ENCODE measurements at places on chromosomes 11 and 22.

DNA sequence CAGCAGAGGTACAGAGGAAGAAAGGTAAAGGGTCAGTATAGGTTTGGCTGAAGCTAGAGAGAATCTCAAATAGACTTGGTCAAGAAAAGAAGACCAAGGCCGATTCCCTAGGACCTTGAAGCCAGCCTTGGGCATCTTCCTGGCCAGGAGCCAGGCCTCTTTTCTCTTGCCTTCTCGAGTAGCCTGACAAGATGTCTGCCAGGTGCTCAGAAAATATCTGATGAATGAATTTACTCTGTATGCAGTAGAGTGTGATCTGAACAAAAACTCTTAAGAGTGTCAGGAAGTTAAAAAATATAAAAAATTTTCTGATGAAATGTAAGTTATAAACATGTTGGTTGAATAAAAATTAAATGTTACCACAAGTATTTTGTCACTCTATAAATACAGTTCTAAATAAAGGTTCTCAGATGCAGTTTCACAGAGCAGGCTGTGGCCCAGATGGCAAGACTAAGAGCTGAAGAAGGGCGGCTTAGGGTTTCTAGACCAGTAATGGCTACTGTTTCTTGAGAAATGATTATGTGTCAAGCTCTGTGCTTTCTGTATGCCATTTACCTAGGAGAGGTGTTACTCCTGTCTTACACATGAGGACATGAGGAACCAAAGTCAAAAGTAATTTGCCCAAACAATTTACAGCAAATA lies 98.1 kb downstream of the ATXN10 start:
- no peak for DNase-seq

- DNase-seq = no peak
Measured at GRCh38 chr11:117633186-117633754, 163.7 kb downstream of the DSCAML1 start.

DNA sequence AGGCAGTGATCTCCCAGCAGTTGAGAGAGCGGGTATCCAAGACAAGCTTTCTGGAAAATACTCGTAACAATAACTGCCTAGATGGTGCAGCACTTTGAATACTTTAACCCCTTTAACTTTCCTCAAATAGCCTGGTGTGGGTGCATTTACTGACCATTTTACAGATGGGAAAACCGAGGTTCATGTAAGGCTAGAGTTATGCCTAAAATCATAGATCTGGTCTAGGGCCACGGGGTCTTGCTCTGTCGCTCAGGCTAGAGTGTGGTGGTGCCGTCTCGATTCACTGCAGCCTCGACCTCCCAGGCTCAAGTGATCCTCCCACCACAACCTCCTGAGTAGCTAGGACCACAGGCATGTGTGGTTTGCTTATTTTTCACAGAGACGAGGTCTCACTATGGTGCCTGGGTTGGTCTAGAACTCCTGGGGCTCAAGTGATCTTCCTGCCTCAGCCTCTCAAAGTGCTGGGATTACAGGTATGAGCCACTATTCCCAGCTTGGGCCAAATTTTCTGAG lies 269.2 kb upstream of the SYN3 start:
- DNase-seq = no peak

DNA sequence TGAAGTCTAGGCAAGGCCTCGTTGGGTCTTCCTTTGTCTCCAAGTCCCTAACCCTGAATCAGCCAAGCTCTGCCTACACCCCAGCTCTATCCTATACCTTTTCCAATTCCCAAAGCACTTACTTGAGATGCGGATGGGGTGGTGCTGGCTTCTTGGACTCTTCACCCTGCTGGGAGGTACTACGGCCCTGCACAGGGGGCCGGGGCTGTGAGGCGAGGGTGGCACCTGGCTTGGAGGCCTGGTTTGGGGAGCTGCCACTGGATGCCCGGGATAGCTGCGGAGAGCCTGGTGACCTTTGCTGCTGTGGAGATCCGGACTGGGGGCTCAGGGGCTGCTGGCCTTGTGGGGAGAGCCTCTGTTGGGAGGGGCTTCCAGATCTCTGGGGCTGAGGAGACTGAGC lies 43.3 kb downstream of the FBXO7 start:
- DNase-seq = no peak

- DNase-seq = no peak
Measured at GRCh38 chr11:16434036-16434435, 77.7 kb upstream of the SOX6 start.

- no peak for DNase-seq
Measured at GRCh38 chr11:108967571-108967970, 302.7 kb downstream of the DDX10 start.

DNA sequence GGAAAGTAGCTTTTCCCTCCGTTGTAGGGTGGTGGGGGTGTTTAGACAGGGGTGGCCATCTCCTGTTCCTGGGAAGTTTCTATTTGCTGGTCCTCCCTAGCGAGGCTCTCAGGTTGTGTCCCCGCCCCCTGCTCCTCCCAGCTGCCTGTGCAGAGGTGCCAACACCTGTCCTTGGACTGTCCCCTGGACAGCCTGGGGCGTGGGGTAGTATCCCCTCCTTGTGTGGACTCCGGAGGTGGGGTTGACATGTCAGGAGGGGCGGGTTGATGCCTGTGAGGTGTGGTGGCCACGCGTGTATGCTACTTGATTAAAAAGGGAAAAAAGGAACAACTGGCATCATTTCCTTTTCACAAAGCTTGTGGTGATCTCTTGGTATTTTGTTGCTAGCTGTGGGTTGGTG lies 14.3 kb upstream of the RANBP1 start:
- no peak for DNase-seq

DNA sequence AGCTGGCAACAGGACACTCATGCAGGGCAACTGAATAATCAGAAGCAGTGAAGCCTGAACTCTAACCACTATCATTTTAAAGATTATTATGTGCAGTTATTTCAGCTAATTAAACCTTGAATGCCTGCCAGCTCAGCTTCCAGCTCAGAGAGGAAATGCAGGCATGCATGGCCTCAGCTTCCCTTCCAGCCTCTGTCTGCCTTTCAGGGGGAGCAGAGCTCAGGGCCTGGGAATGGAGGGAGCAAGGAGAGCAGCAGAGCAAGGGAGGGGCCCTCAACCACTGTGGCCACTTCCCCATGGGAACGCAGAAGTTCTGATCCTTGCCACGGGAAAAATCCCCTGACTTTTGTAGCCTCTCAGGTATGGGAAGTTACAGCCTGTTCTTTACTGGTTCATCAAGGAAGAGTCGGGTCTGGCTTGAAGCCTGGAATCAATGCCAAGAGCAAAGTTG lies 32.5 kb upstream of the APLNR start:
- DNase-seq = no peak

DNA sequence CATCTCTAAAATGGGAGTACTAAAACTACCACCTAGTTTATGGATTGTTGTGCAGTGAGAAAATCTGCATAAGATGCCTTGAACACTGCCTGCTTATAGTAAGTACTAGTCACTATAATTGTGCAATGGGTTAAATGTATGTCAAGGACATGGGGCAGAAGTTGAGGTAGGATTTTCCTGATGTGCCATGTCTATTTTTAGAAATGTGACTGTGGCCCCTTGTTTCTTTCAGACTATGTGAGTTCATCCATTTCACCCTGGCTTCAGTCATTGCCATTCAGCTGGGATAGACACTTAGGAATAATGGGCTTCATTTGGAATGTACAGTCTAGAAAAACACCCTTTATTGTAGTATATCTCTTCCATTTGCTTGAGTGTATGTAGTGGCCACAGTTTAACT lies 51.4 kb downstream of the BDNF start:
- no peak for DNase-seq

- no peak for DNase-seq
Measured at GRCh38 chr11:13278609-13279486, 1.3 kb downstream of the BMAL1 start.

GRCh38 chr11:20598492-20598891 lies 916 bp upstream of the SLC6A5 start:
- DNase-seq = no peak

DNA sequence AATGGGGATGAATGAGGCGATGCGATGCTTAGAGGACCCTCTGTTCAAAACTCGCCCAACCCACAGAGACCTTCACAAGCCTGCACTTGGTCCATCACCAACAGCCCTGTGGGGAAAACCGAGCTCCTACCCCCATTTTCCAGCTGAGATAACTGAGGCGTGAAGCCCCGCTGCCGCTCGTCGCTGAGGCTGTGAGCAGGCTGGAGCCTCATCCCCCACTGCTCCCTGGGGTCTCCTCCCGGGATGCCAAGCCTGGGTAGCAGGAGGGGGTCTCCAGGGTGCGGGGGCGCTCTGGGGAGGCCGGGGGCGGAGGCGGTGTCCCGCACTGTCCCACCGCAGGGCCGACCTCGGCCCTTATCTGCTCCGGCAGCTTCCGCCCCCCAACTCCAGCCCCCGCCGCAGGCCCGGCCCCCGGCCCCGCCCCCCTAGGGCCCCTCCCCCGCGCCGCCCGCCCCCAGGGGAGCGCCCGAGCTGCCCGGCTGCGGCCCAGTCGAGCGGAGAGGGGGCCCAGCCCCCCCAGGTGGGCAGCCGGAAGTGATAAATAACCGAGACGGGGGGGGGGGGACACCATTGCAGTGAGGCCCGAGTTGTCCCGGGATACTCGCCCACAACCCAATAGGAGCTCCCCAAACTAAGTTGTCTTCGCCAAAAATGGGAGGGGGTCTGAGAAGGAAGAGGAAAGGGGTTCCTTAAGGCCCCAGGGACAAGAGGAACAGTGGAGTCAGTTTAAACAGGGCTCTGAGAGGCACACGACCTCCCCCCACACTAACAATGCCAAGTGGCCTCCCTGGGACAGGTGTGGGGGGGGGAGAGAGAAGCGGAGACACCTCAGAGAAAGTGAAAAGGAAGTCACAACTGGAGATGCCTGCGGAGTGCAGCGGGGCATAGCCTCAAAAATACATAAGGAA lies 8.3 kb upstream of the SLC39A13 start:
- no peak for DNase-seq

DNA sequence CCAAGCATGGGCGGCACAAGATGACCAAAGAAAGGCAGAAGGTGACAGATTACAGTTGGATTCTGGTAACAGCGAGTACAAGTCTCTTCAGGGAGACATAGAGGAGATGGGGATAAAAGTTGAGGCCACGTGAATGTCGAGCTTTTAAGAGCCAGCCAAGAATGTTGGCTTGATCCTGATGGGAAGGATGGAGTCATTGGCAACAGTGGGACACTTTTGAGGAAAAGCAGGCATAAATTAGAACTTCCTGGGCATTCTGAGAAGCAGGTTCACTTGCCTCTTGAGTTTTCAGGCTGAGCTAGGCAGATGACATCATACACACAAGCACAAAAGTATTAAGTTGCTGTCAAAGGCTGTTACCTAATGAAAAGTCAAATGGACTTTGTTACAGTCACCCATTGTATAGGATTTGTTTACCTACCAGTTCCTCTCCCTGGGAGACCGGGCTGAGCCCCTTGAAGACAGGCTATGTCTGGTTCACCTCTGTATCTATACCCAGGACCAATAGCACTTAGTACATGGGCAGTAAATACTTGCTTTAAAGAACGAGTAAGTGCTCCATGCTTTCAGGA lies 41.1 kb downstream of the TNRC6B start:
- DNase-seq = no peak

GRCh38 chr11:123523539-123523938 lies 93.5 kb downstream of the GRAMD1B start:
- DNase-seq = no peak

DNA sequence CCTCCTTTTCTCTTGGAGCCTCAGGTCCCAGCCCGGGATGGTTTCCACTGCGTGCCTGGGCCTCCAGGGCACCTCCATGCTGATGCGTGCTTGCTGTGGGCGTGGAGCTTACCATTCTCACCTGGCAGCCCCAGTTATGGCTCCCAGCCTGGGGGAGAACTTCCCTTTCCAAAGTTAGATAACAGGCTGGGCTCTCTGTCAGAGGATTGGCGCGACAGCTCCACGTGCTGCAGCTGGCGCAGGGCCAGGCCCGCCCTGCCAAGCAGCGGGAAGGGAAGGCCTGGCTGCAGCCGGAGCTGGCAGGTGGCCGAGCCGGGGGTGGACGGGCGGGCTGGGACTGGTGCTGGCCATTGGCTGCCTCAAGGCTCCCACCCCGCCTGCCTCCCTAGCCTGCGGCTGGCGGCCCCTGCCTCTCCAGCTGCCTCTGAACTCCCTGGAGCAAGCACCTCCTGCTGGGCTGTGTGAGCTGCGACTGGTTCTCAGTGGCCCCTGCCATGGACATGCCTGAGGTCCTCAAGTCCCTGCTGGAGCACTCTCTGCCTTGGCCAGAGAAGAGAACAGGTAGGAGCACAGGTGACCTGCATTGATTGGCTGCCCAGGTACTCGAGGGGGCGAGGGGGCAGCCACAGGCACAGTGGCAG lies 14.6 kb upstream of the TEF start:
- DNase-seq = peak; percentile 22

- DNase-seq = no peak
Measured at GRCh38 chr11:104529906-104530305, 366.0 kb upstream of the PDGFD start.

DNA sequence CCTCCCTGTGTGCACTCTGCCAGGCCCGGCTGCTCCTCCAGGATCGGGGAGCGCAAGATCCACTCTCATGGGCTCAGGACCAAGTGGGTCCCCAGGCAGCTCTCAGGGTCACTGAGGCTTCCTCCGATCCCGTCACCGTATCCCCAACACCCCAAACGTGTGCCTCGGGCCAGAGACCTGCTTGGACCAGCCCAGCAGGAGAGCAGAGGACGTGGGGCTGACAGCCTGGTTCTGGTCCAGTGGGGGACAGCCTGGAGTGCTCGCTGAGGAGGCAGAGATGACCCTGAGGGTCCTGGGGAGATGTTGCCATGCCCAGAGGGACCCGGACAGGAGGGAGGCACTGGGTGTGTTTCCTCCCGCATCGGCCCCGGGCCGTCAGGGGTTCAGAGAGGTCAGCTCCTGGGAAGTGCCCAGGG lies 1402.6 kb downstream of the BRD1 start:
- no peak for DNase-seq

- no peak for DNase-seq
Measured at GRCh38 chr11:118064956-118065355, 11.9 kb upstream of the TMPRSS4 start.
